ENCODE measurements at places on chromosomes 4 and X.

- DNase-seq, result peak; percentile 59
Measured at GRCh38 chrX:13750204-13750603, 15.7 kb downstream of the OFD1 start.

- DNase-seq, result no peak
Measured at GRCh38 chr4:54937501-54937900, 187.9 kb downstream of the KDR start.

DNA sequence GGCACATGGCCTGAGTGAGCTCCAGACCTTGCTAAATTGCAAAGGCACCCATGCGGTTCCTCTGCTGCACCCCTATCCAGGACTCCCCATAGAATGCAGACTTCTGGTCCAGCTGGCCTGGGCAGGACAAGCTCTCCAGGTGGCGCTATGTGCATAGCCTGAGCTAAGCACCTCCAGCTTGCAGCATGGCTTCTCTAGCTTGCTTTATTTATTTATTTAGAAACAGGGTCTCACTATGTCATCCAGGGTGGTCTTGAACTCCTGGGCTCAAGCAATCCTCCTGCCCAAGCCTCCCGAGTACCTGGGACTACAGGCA is 5.5 kb upstream of the WFS1 start:
- peak; percentile 50 for DNase-seq

DNA sequence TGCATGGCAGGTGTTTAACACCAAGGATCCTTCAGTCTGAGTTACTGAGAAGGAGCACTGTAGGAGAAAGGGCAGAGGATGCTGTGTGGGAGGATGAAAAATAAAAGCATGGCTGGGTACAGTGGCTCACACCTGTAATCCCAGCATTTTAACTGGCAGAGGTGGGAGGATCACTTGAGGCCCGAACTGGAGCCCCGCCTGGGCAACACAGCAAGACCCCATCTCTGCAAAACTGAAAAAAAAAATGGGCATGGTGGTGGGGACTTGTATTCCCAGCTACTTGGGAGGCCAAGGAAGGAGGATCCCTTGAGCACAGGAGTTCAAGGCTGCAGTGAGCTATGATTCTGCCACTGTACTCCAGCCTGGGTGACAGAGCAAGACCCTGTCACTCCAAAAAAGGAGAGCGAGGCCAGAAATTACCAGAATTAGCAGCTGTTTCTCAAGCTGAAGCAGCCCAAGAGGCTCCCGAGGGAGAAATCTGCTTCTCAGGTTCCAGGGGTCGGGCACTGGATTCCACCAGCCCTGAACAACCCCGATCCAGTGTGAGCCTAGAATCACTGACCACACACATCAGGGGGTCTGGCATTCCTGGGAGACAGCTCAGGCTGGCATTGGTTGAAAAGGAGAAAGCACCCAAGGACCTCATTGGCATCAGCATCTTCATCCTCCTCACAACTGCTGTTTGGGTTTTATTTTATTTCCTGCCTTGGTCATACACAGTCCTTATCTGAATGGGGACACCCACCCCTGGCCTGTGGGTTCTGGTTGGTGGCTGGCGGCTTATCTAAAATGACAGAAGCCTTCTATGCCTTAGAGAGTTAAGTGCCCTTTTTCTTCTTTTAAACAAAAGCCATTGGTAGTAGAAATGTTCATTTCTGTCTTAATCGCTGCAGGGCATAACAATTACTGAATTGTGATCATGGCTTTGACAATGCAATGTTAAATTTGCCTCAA is 66.3 kb upstream of the TRIM2 start:
- DNase-seq, result peak; percentile 49

- DNase-seq, result no peak
Measured at GRCh38 chr4:61877893-61878292, 677.8 kb downstream of the ADGRL3 start.

DNA sequence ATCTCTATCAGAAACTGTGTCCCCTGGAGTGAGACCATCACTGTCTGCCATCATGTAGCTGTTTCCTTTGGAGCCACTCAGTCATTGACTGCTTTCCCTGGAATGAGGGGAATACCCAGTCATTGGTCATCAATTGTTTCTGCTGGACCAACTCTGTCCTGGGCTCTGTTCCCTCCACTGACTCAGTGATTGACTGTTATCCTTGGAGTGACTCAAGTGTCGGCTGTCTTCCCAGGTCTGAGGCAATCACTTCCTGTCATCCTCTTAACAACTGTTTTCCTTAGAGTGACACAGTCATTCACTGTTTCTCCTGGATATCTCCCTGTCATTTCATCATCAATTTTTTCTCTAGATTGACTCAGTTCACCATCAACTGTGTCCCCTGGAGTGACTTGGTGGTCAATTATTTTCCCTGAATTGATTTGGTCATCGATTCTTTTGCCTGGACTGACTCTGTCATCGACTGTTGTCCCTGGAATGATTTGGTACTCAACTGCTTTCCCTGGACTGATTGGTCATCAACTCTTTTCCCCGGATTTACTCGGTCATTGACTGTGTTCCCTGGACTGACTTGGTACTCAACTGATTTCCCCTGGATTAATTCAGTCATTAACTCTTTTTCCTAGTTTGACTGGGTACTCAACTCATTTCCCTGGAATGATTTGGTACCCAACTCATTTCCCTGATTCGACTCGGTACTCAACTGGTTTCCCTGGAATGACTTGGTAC is 327.9 kb upstream of the VCX start:
- no peak for DNase-seq

DNA sequence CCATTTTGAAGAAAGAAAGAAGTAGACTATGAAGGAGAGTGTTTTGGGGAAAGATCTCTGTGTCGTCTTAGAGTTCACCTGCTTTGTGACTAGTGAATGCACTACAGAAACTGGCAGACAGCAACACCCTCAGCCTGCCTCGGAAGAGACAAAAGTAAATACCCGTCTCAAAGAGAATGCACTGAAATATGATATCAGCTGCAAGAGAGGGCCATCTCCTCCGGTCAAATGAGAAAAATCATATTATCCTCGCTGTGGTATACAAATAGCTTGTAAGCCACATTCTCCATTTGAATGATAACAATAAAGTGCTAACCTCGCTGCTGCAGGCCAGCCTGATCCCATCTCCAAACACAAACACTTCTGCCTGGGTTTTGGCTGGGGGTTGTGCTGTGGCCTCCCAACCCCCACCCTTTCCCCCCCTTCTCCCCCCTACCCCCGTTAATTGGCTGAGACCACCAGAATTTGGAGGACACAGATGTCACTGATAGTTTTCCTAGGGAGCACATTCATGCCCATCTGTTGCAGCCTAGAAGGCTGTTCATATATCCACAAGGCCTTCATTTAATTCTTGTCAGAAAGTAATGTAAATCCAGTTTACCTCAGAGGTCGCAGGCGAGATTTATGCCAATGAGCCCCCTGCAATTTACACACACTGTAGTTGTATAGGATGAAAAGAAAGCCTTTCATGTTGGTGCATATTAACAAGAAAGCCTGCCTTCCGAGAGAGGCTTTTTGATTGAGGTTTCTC is 46.3 kb downstream of the ALPK1 start:
- no peak for DNase-seq

DNA sequence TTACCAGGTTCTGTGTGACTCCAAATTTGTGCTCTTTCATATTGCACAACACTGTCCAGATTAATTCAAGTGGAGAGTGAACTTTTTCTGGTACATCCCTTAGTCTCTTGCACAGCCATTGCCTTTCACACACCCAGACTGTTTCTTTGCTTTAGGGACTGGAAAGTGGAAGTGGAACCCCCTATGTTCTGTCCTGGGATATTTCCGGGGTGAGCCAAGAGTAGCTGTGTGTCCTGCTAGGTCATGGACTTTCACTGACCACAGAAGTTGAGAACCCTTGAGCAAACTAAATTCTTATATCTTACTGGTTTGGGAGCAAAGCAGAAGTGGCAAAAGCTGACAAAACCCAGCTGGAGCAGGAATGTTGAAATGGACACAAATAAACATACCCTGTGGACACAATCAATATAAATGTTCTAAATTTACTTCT is 10.3 kb upstream of the VSIG4 start:
- no peak for DNase-seq

DNA sequence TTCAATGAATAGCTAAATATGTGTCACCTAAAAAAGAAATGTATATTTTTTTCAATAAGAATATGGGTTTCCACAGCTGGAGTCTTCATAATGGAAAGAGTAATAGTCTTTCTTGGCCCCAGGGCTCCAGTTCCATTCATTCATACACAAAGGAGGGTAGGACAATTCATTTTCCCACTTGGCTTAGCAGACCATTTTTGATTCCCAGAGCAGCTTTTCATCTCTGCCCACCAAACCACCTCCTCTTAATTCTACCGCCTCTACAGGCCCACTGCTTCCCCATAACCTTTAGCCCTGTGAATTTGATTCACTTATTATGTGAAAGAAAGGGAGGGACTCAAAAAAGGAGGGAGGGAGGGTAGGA is 129.9 kb upstream of the PAK3 start:
- no peak for DNase-seq

GRCh38 chrX:150504397-150505182 is 63.8 kb upstream of the MTM1 start:
- DNase-seq, result peak; percentile 45

DNA sequence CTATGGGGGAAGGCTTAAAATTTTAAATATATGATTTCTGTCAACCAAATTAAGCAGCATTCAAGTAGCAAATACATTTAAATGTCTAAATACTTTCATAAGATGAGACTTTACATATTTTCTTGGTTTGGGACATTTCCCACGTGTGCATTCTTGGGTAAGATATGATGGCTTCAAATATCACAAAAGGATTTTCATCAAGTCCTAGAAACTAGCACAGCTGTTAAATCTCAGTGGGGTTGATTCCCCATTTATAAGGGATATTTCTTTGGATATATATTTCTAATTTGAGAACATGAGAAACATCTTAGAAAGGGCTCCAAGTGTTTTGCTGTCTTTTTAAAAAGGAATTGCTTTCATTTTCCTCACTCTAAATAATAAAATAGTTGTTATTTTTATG is 90.2 kb downstream of the P2RY10 start:
- DNase-seq, result no peak

DNA sequence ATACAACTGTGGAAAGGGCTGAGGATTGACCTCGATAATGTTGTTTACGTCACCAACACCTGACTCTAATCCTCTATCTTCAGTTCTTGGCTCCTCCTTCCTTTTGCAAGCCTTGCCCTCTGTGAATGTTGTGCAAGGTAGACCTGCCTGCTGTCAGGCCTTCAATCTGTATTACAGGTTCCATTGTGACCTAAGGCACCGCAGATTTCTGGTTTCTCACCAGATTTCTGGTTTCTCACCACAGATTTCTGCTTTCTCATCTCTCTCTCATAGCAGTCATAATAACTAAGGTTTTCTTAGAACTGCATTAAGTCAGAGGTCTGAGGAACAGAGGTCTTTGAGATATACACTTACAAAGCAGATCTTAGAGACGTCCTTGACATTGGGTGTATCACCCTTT is 51.5 kb upstream of the ETNPPL start:
- DNase-seq, result no peak

DNA sequence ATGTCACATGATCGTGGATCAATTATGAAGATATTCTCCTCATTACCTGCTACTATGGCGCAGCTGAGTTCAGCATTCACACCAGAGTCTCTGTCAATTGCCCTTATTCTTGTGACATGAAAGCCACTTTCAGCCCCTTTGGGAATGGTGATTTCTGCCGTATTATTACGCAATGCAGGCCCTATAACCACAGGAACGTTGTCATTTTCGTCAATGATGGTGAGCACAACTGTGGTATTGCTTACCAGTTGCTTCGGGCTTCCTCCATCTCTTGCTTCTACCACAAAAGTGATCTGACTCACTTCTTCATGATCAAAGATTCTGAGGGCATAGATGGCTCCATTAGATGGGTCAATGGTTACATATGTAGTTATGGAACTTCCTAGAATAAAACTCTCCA is 2.1 kb downstream of the PCDH18 start:
- DNase-seq, result no peak

- no peak for DNase-seq
Measured at GRCh38 chr4:15809058-15809457, 30.9 kb downstream of the CD38 start.

GRCh38 chr4:109989044-109989443 is 76.4 kb downstream of the EGF start:
- DNase-seq, result no peak

GRCh38 chrX:109873574-109873973 is 129.3 kb upstream of the TMEM164 start:
- DNase-seq, result no peak

GRCh38 chrX:10370976-10371375 is 214.2 kb downstream of the CLCN4 start:
- DNase-seq, result no peak

DNA sequence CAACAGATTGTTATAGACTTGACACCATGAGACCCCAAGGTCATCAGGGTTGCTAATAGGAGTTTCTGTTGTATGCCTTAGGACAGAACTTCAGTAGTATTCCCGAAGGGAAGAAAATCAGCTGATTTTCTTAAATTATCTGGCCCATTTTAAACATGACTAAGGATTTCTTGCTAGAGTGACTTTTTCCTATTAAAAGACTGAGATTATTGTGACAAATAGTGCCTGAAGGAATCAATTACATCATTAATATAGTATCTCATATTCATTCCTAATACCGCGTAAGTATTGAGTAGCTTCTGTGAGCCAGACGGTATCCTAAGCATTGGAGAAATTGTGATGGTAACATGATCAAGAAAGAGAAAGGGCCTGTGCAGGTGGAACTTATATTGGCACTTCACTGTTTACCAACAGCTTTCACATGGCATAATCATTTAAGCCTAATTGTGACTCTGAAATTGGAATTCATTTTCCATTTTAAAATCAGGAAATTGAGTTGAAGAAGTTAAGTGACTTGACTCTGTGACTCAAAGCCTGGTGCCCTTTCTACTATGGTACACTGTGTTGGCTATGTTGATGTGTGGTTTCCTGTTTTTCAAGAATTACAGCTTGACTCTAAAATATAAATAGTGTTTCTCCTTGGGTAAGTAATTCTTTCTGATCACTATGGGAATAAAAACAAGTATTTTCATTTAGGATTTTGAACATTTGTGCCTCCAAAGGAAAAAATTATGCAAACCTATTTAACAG is 4.1 kb downstream of the AFF1 start:
- no peak for DNase-seq

DNA sequence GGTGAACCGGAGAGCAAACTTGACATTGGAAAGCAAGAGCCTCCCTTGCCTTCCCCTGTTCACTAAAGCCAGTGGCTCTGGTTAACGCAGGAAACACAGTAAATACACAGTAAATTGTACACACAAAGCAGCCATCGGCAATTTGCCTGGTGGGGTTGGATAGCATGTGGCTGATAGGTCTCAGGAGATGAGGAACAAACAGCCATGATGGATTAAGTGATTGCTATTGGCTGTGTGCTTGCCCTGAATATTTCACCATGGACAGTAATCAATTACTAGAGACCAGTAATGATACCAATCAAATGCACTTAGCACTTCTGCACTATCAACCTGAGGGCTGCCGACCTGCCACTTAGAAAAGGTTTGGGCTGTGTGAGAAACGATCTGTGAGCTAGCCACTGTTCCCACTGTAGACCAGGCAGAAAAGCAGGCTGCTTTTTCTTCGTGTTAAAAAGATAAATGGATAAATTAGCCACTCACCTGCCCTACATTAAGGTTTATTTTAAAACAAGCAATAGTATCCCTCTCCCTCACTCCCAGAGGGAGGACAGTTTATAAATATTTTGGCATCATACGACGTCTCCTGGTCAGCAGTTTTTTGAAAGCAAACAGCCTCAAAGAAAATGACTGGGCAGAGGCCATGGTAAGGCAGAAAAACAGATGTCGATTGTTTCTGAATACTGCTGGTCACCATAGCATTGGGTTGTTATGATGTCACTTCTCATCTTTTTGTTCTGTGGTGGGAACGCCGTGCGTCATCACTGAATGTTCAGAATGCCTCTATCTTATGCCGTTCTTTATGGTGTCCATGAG is 167.1 kb downstream of the MAML3 start:
- DNase-seq, result no peak

- no peak for DNase-seq
Measured at GRCh38 chr4:59217910-59218631, 1982.1 kb upstream of the ADGRL3 start.

Data from A172 (cell line).